Muscle of leg (tissue), 16 donors: ENCODE measurements at places on chromosomes 2 and 18. TPM values are rescaled to one million over a fixed set of nuclear protein-coding genes. Genes with fewer than 3 reads are reported as not detected.

DNA sequence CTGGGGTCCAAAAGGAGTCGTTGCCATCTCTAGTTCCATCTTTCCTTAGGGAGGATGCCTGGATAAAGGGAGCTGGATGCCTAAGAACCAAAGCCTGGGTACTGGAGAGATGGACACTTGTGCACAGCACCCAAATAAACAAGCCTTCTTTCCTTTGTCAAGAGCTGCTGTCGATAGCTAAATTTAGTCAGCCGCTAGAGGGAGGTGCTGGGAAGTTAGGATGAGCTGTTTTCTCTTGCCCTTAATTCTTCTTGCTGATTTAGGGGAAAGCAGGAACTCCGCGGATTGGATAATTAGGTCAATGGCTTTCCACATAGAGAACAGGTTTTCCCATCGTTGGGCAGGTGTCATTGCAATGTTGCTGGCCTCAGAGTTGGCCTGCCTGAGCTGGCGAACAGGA lies 30.9 kb upstream of the SERPINB12 start:
- DNase-seq = peak; percentile 21

GRCh38 chr2:194289712-194290346 lies 1367.2 kb upstream of the SLC39A10 start:
- DNase-seq = no peak

The LYG1 gene
- total RNA-seq = 1.9 TPM

DNA sequence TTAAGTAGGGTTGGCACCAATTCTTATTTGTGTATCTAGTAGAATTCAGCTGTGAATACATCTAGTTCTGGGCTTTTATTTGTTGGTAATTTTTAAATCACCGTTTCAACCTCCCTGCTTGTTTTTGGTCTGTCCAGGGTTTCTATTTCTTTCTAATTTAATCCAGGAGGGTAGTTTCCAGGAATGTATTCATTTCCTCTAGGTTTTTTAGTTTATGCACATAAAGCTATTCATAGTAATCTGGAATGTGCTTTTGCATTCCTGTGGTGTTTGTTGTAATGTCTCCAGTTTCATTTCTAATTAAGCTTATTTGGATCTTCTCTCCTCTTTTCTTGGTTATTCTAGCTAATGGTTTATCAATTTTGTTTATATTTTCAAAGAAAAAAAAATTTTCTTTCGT lies 1361.8 kb upstream of the DDX18 start:
- DNase-seq = no peak

GRCh38 chr2:241273210-241274020 lies 42.1 kb downstream of the HDLBP start:
- DNase-seq = no peak

The SERPINB2 gene
- total RNA-seq = 0.27 TPM

- no peak for DNase-seq
Observed at GRCh38 chr18:68969027-68969426, 171.1 kb downstream of the CCDC102B start.

DNA sequence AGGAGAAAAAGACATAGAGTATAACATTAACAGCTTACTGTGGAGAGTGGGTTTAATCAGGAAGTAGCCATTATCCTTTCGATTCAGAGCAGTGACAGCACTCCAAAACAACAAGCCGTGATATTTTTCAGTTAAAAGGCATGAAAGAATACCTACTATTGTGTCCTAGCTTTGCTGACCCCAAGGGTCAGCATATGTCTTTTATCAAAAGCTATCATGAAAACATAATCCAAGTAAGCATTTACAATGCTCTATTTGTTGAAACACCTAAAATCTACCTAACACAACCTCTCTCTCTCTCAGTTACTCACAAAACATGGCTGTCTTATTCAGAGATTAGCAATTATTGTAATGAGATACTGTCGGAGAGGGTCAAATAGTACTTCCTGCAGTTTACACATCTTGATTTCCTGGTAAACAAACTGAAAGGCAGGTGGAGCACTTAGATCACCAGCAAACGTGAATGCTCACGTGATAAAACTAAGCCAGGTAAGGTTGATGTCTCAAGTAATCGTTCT lies 100.0 kb downstream of the BAZ2B start:
- DNase-seq = peak; percentile 59

- DNase-seq = no peak
Observed at GRCh38 chr2:72183016-72183415, 35.4 kb upstream of the CYP26B1 start.

GRCh38 chr18:7830468-7830867 lies 263.4 kb downstream of the PTPRM start:
- no peak for DNase-seq

The SRD5A2 gene
- under 0.01 TPM for total RNA-seq

The RAB6C gene
- 0.09 TPM for total RNA-seq

- DNase-seq = peak; percentile 37
Observed at GRCh38 chr18:22167471-22168241, 1.7 kb upstream of the GATA6 start.

DNA sequence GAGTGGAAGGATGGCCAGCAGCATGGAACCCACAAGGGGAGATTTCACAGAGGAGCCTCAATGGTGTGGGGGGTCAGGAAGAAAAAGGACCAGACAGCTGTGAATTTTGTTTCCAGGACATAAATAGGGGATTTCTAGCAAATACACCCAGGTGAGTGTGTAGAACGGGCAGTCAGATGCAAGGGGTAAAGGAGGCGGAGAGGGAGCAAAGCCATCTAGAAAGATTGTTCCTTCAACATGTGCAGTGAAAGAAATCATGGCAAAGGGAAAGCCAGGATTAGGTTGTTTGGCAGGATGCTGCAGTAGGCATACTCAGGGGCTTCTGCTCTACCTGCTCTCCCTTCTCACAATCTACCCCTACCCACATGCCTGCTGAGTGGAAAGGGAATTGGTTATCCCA lies 119.4 kb upstream of the EPC2 start:
- no peak for DNase-seq
